ENCODE measurements at places on chromosomes 5 and 9.
A peak's percentile ranks its signal among the peaks of the same experiment; 100 is the strongest.

DNA sequence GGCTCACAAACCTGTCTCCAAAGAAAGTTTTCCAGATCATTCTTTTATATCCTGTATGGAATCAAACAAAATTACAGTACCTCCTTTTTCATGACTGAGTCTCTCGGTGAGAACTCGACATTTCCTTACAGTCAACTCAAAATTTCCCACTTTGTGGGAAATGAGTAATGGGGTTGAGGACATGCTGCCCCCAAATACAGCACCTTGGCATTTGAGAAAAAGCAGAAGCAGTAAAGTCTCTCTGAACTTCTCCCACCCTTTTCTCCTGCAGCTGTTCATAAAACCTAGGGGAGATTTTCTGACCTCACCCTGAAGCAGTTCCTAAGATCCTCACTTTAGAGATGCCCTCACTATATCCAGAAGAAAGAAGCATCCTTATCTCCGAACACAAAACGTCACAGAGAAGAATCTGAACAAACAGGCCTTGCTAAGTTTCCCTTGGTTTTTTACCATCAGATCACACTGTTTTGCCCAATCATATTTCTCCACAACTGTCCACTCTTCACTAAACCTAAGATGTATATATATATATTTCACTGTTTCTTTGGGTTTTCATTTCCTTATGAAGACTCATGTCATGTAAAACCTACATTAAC is 96.1 kb upstream of the APC start:
- no peak for DNase-seq

DNA sequence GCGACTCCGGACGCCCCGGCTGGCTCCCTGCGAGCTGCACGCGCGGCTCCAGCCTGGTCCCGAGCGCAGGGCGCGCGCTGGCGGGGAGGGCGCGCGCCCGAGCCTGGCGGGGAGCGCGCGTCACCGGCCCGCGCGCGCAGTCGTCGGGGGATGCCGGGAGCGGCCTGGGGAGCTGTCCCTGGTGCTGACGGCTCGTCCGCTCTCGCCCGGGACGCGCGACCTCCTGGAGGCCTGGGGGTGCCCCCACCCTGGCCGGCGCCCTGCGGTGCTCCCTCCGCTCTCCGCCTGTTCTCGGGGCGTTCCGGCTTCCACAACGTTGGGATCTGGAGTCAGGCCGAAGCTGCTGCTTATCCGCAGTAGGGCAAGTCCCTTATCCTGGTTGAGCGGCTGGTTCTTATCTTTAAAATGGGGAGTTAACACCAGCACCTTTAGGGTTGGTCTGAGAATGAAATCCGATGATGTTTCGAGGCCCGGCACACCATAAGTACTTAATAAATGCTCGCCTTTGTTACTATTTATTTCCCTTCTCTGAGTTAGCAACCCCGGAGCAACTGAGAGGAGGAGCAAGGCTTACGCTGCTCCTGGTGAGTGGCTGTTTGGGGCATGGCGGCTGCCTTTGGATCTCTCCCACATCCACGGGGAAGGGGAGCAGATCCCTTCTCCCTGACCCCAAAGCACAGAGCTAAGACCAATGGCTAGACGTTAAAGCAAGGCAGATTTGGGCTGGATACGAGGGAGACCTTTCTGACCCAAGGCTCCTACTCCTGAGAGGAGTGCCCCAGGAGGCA is at the start of gene FAM163B:
FAM163B (minus strand) TSS at position 79 of the 788 bp plus-strand sequence. CDS start 29,166 bp downstream, outside the sequence.
- DNase-seq, result no peak

GRCh38 chr5:112555691-112556090 is 136.6 kb upstream of the EPB41L4A start:
- DNase-seq, result no peak

GRCh38 chr5:32072054-32072453 is 102.1 kb downstream of the GOLPH3 start:
- DNase-seq, result no peak

DNA sequence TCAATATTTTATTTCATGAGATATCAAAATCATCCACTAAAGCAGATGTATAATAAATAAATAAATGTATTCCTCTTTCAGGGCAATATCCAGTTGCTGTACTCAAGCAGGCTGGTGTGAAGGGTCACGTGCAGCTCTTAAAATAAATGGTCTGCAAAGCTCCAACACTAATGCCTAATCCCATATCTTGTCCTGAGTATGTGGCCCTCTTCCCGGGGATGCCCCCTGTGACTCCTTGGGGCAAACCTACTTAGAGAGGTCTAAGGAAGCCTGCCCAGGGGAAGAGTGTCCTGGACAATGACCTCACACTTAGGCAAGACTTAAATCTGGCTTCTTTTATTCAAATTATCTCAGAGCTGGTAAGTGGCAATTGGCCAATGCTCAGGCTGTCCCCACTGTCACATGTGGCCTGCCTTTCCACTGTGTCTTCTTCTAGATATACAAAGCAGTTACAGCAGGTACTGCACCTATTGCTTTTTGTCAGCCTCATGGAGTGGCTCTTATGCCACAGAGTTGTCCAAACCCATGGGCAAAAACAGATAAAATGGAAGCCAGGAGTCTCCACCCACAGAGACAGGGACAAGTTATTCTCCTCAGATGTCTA is 55.3 kb downstream of the SEMA5A start:
- DNase-seq, result no peak

GRCh38 chr9:133551446-133551845 is 16.9 kb downstream of the ADAMTSL2 start:
- DNase-seq, result no peak

- peak; percentile 62 for DNase-seq
These were observed 117.0 kb downstream of the NXNL2 start for GRCh38 chr9:88651682-88652633.

GRCh38 chr5:180178531-180179441 is 30.2 kb downstream of the RASGEF1C start:
- DNase-seq, result no peak

DNA sequence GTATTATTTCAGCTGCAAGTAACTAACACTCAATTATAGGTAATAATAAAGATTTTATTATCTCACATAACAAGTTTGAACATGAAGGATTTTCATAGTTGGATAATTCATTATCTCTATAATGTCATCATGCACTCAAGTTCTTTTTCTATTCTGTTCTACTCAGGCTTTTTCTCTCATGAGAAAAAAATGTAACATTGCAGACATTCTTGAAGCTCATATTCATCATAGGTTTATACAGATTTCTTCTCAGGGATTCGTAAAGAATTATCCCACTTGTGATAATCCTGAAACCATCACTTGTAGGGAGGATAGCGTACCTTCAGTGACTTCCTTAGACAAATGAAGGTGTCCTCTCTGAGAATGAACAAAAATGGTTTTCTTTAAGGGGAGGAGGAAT is 150.3 kb downstream of the XRCC4 start:
- DNase-seq, result no peak

- DNase-seq, result no peak
These were observed 33.4 kb downstream of the RXRA start for GRCh38 chr9:134359493-134360179.

GRCh38 chr5:89133129-89133528 is 250.1 kb upstream of the MEF2C start:
- no peak for DNase-seq

- no peak for DNase-seq
These were observed 53.9 kb downstream of the BARX1 start for GRCh38 chr9:93900971-93901861.

DNA sequence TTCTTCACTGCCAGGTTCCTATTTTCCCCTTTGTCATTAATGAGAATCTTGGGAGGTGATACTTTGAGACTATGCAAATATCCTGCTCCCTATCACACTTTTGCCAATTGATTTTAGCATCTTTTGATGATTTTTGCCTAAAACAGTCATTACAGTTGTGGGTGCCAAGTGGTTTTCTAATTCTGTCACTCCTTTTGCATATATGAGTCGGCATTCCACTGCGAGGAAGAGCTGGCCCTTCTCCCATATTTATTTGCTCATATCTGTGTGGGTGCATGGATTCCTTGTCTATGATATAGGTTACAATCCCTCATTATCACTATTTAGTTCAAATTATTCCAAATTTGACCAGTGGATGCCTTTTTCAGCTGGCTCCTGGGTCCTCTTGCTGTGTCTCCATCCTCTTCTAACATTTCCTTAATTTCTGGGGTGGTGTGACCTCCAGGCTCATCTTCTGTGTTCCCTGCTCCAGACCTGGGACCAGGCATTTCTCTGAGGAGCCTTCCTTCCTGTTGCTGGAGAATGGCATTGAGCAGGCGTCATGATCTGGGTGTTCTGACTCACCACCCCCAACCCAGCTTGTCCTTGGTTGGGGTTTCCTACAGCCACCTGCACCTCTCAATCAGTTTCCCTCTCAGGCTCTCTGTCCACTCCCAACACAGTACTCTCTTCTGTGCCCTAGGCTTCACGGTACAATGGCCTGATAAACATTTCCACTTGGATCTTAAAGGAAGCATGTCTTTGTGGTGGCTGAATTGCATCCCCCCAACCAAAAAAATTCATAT is 106.7 kb downstream of the NXNL2 start:
- no peak for DNase-seq

GRCh38 chr9:20623021-20623747 is 885 bp upstream of the MLLT3 start:
- DNase-seq, result no peak

- DNase-seq, result no peak
These were observed 156.4 kb downstream of the SPOCK1 start for GRCh38 chr5:137342764-137343163.

- DNase-seq, result no peak
These were observed 114.6 kb downstream of the KLHL3 start for GRCh38 chr5:137621306-137621705.

- DNase-seq, result no peak
These were observed 139.6 kb downstream of the CMYA5 start for GRCh38 chr5:79829260-79829659.

GRCh38 chr9:110640736-110641135 is 27.9 kb upstream of the MUSK start:
- no peak for DNase-seq

- DNase-seq, result no peak
These were observed 48.2 kb upstream of the NFIB start for GRCh38 chr9:14362175-14362574.

DNA sequence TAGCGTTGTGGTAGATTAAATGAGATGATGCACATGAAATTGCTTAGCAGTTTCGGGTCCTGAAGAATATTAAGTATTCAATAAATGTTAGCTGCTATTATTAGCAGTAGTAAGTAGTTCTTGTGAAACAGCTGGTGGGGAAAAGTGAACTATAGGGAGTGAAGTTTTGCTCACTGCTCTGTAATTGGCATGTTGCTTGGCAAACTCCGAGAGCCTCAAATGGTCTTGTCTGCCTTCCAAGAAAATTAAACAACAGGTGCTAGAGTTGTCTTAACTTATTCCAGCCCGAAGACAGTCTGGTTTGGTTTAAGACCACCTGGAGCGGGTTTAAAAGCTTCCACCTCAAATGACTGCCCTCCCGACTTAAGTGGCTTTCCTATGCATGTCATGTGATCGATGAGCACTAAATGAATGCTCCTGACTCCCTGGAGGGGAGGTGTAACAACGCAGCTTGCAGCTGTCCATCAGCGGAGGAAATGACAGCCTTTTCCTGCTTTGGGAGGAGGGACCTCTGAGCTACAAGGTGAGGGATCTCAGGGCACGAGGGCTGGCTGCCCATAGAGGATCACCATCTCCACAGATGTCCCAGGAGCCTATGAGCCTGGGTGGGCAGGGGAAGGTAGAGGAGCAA is 202.9 kb upstream of the PANK3 start:
- no peak for DNase-seq

GRCh38 chr5:36733183-36733582 is 126.8 kb downstream of the SLC1A3 start:
- DNase-seq, result no peak

- DNase-seq, result peak; percentile 41
These were observed 140.9 kb downstream of the AOPEP start for GRCh38 chr9:94867281-94867841.

DNA sequence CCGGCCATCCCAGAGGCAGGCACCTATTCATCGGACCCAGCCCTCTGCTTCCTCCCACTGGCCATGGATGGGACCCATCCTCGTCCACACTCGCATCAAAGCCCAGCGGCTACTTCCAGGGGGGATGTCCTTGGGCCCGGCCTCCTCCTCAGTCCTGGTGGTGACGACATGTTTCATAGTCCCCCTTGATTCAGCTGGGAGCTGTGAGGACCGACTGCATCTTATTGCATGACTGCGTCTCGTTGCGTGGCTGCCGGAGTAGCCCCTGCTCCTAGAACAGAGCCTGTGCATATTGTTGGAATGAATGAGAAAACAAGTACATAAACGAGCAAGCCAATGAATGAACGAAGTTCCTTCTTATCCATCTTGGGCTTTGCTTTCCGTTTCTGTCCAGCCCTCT is 12.8 kb downstream of the NCS1 start:
- no peak for DNase-seq

- DNase-seq, result no peak
These were observed 36.3 kb downstream of the TRIO start for GRCh38 chr5:14179446-14179845.

DNA sequence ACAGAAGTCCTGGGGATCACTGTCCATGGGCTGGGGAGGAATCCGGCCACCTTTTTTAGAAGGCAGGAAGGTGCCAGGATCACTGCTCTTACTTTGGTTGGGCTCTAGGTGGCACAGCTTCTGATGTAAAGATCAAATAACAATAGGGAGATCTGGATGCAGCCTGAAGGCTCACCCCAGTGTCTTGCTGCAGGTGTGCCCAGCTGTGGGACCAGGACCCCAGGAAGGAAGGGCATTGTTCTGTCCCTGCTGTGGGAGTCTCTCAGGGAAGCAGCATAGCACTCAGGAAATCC is 69.6 kb downstream of the DAB2IP start:
- no peak for DNase-seq

DNA sequence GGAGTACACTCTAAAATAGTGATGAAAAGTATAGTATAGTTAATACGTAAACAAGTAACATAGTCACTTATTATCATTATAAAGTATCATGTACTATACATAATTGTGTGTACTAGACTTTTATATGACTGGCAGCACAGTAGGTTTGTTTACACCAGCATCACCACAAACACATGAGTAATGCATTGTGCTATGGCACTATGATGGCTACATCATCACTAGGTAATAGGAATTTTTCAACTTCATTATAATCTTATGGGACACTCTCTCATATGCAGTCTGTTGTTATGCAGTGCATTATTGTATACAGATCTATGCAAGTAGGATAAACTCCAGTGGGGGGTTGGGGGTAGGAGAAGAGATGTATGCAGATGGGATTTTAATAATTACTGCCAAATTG is 52.7 kb upstream of the ELL2 start:
- DNase-seq, result no peak

DNA sequence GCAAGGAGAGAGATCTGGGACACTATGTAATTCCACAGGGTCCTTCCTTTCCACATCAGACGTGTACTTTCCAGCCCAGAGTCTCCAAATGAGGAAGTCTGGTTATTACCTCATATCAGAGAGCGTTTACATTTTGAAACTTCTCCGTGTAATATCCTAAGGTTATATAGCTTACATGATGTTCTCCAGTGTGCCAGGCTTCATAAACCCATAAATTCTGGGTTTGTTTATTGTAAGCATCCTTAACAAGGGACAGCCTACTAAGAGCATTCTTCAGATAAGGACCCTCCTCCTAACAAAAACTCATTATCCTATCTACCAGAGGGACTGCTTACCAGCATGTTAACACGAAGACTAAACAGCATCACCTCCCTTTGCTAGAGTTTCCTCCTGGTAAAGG is 17.9 kb downstream of the SRFBP1 start:
- DNase-seq, result no peak

- DNase-seq, result no peak
These were observed 6.9 kb downstream of the CXCL14 start for GRCh38 chr5:135571902-135572301.

GRCh38 chr5:4942831-4943178 is 197.3 kb upstream of the ADAMTS16 start:
- DNase-seq, result no peak

- no peak for DNase-seq
These were observed 129.3 kb upstream of the LPCAT1 start for GRCh38 chr5:1652873-1653697.

Data from smooth muscle cell of the brain vasculature (primary cell).